ENCODE measurements at places on chromosomes 2 and 18.
A peak's percentile ranks its signal among the peaks of the same experiment; 100 is the strongest.

- DNase-seq = no peak
These were observed 329.3 kb downstream of the C1D start for GRCh38 chr2:67733517-67733916.

- DNase-seq = no peak
These were observed 98.8 kb downstream of the OLA1 start for GRCh38 chr2:174149530-174149929.

- no peak for DNase-seq
These were observed 251.4 kb downstream of the GLI2 start for GRCh38 chr2:120986898-120987650.

DNA sequence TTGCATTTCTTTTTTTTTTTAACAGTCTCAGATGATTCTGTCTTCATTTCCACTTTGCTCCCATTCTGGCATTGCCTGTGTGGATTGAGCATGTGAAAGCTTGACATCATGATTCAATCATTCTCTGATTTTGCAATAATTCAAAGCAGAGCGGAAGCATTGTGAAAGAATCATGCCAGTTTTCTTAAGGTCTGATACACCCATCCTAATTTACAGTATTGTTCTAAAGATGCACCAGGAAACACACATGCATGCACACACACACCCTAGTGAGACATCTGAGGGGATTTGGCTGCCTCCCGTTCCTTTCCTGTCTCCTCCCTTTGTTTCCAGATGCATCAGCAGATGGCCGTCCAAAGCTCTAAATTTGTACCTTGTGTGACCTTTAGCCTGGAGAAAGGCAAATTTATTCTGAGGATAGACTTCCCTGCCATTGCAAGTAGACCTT lies 97.3 kb downstream of the FMNL2 start:
- DNase-seq = no peak

DNA sequence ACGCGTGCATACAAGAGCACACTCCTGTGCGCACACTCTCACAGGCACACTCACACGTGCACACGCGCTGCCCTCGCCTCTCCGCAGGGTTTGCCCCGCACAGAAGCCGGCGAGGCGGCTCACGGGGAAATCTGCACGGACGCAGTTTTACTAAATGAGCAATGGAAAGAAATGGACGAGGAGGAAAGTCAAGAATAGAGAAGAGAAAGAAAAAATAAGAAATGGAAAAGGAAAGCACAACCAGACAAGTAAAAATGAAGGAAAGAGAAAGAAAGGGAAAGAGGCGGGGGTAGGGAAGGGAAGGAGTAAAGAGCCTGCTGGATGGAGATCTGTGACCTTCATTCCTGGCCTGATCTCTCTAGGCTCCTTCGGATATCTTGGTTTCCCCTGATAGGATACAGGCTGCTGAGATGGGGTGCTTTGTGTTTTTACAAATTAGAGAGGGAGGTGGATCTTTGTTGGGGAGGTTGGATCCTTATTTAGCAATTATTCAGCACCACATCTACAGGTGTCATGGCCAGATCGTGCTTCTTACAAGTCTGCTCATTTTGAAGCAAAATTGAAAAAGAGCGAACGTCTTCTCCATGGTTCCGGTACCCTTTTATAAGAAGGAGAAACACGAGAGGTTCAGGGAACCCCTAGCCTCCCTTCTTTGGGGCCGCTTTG lies 693 bp upstream of the LRP2 start:
- no peak for DNase-seq

- DNase-seq = no peak
These were observed 25.9 kb downstream of the HS1BP3 start for GRCh38 chr2:20624884-20625485.

DNA sequence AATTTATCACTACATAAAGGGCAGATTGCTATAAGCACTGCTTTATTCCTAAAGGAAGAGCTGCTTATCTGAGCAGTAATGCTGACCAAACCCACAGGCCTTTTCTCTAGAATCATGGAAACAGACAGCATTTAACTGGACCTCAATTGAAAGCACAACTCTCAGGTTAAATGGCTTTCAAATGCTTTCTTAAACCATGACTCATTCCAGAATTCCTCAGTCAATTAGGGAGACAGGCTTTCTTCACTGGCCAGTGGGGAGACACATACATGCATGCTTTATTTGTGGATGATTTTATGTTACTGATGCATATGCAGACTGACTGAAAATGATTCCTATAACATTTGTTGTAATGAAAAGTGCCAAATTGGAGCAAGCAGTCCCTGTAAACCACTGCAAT lies 114.6 kb downstream of the ACVR1 start:
- DNase-seq = no peak

DNA sequence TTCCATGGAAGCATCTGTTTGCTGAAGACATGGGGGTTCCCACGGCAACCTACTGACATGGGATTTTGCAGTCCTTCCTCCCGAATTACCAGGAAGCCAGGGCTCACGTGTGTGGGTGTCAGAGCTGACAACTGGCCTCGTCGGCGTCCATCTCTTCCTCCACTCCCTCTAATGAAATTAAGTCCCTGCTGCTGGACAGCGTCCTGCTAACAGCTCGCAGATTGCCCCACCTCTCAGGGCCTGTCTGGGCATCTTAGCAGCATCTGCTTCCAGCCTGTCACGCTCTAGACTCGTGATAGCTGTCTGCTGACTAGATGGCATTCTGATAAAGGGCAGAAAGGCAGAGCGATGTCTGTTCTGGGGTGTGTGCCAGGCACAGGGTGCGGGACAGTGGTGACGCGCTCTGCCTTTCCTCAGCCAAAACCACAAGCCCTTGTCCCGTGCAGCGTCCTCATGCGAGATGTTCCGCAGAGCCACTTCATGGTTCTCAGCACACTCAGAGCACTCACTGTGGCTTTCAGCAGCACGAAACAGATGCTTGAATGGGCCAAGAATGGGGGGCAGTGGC lies 161.1 kb downstream of the ARL4C start:
- DNase-seq = peak; percentile 36

- no peak for DNase-seq
These were observed 501.8 kb upstream of the HS6ST1 start for GRCh38 chr2:128820452-128820851.

GRCh38 chr2:101003278-101003775 lies 1.2 kb downstream of the RPL31 start:
- DNase-seq = no peak

GRCh38 chr2:726169-726568 lies 49.0 kb upstream of the TMEM18 start:
- DNase-seq = no peak

- DNase-seq = no peak
These were observed 10.9 kb downstream of the INO80D start for GRCh38 chr2:206075113-206075512.

DNA sequence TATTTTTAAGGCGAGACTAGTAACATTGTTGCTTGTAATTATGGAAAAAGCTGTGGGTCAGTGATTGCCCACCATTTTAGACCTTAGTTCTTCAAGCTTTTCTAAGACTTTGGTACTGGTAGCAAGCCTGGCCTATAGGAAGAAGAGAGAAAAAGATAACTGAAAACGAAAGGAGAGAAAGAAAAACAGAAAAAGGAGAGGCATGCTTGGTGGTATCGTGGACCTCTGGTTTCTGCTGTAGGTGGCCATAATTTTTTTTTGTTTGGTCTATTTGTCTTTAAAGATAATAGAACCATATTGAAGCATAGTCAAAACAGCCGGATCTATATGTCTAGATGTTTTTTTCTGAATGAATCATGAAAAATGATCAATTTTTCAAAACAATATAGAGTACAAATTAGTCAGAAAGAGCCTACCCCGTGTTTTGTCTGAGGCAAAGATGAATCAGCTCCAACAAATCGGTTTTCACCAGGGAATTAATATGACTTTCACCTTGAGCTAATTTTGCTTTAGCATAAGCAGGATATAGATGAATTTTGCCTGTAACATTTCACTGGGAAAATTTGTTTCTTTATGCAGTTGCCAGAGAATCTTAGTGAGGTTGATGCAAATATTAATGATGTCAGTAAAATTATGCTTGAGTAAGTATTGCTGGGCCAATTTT lies 45.7 kb downstream of the CCDC85A start:
- no peak for DNase-seq

- DNase-seq = no peak
These were observed 943 bp downstream of the INPP5D start for GRCh38 chr2:233060980-233061590.

GRCh38 chr2:168566974-168567665 lies 111.0 kb downstream of the CERS6 start:
- no peak for DNase-seq

- no peak for DNase-seq
These were observed 142.0 kb downstream of the RTP5 start for GRCh38 chr2:242011516-242011915.

DNA sequence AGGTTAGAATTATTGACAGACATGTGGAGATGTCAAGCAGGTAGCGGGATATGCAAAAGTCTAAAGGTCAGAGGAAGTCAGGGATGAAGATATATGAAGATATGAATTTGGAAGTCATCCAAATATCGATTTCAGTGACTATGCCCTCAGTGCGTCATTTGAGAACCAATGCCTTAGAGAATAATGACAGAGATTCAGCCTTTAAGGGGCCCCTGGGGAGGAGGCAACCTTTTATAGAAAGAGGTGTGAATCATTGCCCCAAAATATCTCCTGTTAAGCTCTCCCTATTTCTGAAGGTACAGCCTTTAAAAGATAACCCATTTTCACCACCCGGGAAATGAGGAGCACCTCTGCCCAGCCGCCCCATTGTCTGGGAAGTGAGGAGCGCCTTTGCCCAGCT lies 223.4 kb downstream of the NCKAP5 start:
- DNase-seq = no peak

GRCh38 chr2:98191883-98192282 lies 104.9 kb downstream of the VWA3B start:
- DNase-seq = no peak

DNA sequence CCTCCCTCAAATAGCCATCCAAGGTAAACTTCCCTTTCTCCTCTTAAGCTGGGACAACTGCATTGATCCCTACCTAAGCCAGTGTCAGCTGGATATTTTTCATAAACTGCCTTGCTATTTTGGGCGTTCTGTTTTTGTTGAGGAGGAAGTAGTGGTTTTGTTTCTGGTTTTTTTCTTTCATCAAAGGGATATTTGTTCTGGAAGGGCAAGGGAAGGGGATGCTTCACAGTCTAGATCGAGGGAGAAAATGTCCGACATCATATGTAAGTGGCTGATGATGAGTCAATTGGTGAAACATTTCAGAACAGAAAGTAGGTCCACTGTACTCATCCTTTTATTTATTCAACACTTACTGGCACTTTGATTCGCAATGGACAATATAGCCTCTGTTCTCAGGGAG lies 31.0 kb downstream of the TANC1 start:
- DNase-seq = no peak

- no peak for DNase-seq
These were observed 42.5 kb downstream of the POU3F3 start for GRCh38 chr2:104896446-104896845.

DNA sequence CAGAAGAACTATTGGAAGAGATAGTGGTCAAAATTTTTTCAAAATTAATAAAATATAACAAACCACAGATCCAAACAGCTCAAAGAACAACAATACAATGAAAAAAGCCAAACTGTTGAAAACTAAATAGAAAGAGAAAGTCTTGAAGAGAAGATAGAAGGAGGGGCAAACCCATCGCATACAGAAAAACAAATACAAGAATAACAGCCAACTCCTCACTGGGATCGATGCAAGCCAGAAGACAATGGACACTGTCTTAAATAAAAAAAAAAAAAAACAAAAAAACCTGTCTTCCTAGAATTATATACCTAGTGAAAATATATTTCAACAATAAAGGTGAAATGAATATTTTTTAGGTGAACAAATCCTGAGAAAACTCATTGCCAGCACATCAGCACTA lies 34.1 kb upstream of the ARHGAP25 start:
- no peak for DNase-seq

DNA sequence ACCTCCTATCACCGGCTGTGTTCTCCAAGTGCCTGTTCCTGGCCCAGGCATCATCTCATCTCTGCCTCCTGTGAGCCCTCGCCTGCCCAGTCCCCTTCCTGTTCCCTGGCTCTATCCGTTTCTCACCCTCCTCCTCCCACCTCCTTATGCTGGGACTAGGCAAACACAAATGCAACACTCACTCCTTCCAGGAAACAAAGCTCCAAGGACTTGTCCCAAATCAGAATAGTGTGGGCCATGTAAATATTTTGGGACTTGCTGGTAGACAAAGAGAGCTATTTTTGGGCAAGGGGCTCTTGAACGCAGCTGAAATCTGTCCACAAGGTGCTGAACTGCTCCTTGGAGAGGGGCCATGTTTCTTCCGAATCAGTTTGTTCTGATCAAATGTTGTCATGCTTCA lies 25.3 kb downstream of the MBP start:
- no peak for DNase-seq

All from amygdala (tissue), 56 donors.